B cell (primary cell): ENCODE measurements at places on chromosomes 6 and 20.

DNA sequence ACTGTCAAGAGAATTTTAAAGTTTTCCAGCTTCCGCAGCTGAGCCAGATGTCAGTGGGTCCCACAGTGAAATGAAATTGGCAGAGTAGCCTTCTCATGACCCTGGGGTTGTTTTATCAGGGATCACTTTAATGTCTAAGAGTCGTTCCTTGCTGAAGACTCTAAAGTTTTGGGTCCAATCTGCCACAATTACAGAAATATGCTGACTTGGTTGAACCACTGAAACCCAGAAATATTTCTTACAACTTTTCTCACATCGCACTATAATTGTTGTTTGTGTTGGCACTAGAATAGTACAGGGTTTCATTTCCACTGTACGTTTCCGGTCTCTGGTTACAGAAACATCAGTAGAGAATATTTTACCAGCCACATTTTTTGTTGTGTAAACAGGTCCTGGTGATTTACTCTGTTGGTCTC, 109.0 kb downstream of the HMGCLL1 start:
- no peak for DNase-seq

DNA sequence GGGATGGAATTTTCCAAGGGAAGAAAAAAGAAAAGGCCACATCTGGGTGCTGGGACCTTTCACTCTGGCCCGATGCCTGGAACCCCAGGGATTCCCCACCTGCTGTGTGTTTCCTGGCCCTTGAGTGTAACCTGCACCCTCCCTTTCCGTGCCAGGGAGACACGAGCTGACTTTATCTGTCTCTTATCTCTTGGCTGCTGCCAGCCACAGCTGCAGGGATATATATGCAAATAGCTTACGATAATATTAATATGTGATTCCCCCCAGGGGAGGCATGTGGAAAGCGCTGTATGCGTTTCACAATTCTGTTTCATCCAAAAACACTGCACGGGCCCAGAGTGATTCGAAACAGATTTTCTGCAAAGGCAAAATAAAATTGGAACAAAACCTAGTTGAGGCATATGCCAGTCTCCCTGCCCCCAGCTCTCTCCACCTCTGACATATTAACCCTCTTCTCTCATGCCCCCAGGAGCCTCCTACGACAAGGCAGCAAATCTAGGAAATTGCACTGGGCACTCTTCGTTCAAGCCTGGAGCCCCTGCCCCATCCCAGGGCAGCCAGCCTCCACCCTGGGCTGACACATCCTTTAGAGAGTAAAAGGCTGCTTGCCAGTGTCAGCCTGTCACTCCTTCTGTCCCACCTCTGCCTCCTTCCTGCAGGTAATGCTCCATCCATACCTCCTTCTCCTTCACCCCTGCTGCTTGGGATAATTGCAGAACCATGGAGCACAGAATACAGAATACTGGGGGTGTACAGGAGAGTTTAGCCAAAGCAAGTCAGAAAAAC, 1.3 kb downstream of the RIPOR3 start:
- no peak for DNase-seq

- DNase-seq = no peak
Observed at GRCh38 chr20:17381724-17382123, 149.5 kb downstream of the BFSP1 start.

DNA sequence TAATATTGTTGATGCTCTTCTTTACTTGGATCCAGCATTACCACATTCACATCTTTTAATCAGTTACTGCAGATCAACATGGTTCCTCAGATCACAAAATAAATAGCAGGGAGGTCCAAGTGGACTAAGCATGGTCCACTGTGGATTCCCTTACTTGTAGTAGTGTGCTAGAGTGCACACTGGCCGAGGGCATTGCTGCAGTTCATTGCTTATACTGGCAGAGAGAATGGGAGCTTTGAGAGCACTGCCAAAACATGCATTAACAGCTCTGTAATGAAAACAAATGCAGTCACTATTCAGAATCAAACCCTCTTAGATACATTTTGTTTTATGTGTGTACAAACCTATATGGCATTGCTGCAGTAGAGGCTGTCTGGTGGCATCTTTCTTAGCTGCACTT, 471.5 kb downstream of the CD109 start:
- DNase-seq = no peak

- no peak for DNase-seq
Observed at GRCh38 chr6:45436544-45437438, 59.1 kb upstream of the SUPT3H start.

DNA sequence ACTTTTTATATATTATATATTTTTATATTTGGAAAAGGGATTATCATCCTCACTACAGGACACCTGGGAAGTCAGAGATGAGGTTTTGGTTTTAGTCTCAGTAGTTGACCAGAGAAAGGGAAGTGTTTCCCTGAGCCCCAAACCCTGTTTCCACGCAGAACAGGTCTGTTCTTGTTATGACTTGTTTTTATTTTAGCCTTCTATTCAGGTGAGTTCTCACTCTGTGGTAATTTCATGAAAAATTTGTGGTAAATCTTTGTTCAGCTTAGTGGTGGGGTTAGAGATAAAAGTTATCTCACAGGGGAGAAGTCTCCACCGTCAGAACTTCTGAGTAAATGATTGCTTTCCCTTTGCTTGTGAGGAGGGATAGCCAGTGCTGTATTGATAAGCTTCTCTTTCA, 224.9 kb downstream of the FARS2 start:
- no peak for DNase-seq

- no peak for DNase-seq
Observed at GRCh38 chr6:85452441-85452881, 2.6 kb downstream of the NT5E start.

- no peak for DNase-seq
Observed at GRCh38 chr6:17469006-17469832, 75.8 kb downstream of the CAP2 start.

- no peak for DNase-seq
Observed at GRCh38 chr20:49569411-49570115, 1.6 kb upstream of the PTGIS start.

DNA sequence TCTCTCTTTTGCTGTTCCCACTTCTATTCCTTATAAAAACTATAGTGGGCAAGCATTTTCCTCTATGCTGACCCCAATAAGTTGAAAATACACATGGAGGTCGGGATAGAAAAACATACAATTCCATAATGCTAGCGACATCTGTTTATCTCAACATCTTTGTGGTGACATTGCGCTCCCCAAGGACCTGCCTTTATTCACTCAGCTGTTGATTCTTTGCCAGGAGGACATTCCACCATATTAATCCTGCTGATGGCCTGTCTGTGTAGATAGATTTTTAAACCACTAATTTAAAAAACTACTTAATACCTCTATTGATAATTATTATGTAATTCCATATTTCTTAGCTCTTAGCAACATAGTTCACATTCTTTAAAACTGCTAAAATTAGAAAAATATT, 555.3 kb upstream of the MAP3K7 start:
- no peak for DNase-seq

GRCh38 chr6:111411046-111411445, 72.0 kb downstream of the REV3L start:
- DNase-seq = no peak

GRCh38 chr20:64137598-64138031, 26.6 kb upstream of the MYT1 start:
- no peak for DNase-seq
